NCI-H146 (cell line): ENCODE measurements at places on chromosomes 2 and 18.

DNA sequence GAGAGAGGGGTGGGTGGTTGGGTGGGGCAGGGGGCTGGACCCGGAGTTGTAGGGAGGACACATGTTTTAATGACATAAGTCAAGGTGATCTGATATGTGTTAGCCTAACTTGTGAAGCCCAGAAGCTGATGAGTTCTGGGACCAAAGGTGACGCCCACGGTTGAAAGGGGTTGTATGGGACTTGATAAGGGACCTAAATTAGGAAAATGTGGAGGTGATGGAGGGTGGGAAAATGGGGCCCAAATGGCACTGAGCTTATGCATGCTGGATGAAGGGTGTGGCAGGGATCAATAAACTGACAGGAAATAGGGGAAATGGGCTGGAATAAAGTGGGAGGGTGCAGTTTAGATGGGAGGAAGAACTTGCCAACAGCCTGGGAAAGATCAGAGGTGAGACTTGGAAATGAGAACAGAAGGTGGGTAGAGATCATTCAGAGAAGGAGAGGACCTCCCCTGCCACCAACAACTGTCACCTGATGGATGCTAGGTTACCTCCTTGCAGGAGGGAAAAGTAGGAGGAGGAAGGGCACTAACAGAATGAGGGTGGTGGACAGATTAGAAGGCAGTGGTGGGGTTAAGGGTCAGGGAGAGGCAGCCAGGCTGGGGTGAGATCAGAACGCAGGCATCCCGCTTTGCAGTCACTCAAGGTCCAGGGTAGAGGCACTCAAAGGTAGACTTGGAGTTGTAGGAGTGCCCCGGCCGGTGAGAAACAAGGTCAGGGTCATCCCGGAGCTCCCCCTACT is 15.3 kb downstream of the WNT10A start:
- no peak for DNase-seq

DNA sequence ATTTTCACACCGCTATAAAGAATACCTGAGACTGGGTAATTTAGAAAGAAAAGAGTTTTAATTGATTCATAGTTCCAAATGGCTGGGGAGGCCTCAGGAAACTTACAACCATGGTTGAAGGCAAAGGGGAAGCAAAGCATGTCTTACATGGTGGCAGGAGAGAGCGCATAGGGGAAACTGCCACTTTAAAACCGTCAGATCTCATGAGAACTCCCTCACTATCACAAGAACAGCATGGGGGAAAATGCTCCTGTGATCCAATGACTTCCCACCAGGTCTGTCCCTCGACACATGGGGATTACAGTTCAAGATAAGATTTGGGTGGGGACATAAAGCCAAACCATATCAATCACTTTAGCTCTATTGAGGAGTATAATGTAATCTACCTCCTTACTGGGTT is 53.5 kb downstream of the ABCB11 start:
- DNase-seq: no peak

DNA sequence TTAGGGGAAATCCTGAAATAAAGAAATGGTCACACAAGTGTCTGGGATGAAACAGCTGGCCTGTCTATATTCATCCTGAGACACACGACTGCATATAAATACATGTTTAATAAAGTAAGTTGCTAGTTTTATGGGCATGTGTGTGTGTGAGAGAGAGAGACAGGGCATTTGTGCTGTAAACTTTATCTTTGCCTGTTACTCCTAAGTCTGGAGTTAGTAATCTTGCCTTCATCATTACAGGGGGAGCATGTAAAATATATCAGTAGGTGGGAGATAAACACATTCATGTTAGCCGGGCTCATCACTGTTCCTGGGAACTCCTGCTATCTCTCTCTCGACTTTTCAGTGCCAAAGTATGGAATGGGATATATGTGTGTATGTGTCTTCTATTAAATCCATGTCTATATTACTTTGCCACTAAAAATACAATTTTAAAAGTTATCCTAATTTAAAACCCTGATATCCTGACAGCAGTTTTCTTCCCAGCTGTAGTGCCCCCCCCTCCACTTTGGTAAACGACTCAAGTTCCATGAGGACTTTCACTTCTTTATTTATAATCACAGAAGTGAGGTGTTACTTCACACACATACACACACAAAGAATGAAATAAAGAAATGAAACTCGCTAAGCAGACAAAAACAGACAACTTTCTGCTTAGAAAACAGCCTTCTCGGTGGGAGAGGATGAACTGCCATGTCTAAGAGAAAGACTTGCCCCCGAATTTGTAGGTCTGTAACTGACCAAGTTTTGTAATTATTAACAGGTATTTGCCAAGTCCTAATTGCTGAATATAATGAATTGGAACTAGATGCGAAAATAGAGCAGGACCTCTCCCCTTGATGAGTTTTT is 947 bp downstream of the ZEB2 start:
- no peak for DNase-seq

GRCh38 chr2:227082286-227082685 is 81.7 kb downstream of the COL4A4 start:
- no peak for DNase-seq

- DNase-seq: no peak
These were observed 46.2 kb downstream of the FAM168B start for GRCh38 chr2:131046918-131047652.

GRCh38 chr2:128903637-128904036 is 585.0 kb upstream of the HS6ST1 start:
- no peak for DNase-seq

DNA sequence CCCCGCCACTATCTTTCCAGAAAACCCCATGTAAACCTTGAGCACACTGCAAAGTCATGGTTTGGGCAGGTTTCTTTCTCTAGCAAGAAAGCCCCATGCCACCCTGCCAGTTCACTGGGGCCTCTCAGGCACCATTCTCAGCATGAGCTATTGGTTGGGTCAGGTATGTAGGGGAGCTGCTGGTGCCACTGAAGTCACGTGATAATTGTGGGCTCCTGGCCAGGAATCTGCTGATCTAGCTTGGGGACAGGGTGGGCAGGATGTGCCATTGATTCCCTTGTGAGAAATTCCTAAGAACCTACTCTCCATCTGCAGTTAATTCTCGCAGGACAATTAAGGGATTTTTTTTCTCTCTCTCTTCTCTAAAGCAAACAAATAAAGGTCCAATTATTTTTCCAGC is 26.5 kb upstream of the HNMT start:
- no peak for DNase-seq

- DNase-seq: peak; percentile 21
These were observed 83.7 kb downstream of the SP3 start for GRCh38 chr2:173881461-173881860.

GRCh38 chr2:210072922-210073509 is 70.6 kb downstream of the RPE start:
- DNase-seq: peak; percentile 30

- DNase-seq: no peak
These were observed 28.6 kb downstream of the PCBP1 start for GRCh38 chr2:70115646-70116442.

- DNase-seq: peak; percentile 70
These were observed 371.5 kb downstream of the LNPK start for GRCh38 chr2:175630280-175631244.

DNA sequence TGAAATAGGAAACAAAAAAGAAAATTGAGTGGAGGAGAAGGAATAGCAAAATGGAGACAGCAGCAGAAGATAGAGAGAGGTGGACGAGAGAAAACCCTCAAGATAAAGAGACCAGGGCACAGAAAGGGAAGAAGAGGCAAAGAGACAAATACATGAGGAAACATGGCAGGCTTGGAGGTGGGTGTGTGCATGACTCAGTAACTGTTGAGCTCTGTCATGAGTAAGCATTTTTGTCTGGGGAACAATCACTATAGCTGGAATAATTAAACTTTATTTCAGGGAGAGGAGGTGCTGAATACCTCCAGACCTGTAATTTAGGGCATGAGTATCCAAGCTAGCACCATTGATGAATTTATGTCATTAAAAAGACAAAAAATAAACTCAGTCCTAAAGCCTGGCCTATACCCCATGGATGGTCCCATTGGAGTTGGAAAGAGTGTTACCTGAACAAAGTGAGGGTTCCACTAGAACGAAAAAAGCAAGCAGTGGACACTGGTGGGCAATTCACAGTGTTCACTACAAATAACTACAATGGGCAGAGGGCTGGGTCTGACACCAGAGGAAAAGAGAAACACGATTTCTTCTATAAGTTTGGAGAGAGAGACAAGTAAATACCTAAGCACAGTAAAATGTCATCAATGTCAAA is 145.5 kb downstream of the ADCYAP1 start:
- no peak for DNase-seq

DNA sequence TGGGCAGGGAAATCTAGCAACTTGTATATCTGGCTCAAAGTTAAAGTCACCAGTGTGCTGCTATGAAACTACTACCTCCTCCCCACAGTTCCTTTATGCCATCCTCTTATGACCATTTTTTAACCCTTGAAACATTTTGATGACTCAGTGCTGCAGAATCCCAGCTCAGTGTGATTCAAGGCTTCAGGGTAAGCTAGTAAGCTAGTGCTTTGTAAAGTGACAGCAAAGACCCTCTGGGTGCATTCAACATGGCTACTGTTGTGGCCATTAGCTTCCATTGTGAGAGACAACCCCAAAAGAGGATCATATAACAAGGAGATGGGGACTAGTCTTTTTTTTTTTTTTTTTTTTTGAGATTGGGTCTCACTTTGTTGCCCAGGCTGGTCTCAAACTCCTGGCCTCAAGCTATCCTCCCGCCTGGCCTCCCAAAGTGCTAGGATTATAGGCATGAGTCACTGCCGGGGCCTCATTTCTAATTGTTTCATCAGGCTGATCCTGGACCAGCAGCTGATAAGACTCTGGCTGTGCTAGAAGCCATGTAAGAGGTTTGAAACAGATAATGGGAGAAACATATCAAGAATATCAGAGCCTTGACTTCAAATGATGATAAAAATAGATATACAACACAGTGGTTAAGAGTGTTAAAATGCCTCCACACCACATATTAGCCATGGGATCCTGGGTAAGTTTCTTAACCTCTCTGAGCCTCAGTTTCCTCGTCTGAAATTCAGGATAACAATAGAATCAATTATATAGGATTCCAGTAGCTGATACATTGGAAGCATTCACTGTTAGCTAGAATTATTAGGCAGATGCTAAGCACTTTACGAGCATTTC is 65.7 kb upstream of the RTN4 start:
- no peak for DNase-seq

DNA sequence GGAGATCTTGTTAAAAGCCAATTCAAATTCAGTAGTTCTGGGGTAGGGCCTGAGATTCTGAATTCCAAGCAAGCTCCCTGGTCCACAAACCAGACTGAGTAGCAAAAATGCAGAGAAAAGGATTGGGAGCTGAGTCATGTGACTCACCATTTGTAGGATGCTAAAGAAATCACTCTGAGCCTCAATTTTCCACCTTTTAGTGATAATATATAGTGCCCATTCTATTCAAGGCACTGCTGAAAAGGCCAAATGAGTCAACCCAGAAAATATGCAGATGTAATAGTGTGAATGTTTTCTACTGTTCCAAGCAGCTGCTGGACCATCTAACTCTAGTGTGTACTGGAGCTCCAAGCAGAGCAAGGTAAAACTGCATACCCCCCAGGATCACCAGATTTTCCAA is 47.2 kb downstream of the SLC14A2 start:
- no peak for DNase-seq

DNA sequence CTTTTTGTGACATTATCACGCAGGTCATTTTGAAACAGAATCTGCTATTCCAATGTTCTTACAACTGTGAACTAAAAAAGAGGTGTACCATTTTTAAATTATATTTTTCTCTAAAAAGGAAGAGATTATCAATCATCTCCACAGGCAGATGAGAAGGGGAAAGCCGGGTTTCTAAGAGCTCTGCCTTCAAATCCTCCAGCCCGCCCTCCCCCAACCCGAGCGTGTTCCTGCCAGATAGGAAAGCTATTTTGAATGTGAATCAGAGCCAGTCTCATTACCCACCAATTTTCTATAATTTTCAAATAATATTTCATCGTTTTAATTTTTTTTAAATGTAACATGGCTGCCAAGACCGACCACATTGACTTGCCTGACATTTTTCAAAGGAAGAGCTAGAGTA is 65.9 kb downstream of the KCNF1 start:
- DNase-seq: no peak

GRCh38 chr2:47221039-47221438 is 65.9 kb upstream of the STPG4 start:
- no peak for DNase-seq

DNA sequence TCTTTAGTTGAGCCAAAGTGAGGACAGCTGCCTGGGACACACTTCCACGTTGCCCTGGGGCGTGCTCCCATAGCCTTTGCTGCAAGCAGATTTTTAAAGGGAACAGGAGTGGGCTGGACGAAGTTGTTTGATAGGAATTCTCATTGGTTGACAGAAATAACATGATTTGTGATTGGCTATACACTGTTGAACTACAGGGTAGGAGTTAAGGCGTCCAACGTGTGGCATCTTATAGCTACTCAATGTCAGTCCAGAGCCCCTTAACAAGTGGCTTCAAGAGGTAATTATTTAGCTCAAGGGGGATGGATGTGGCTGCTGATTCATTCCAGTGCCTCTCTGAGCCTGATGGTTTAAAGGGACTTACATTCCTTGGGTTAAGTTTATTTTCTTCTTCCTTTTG is 65.5 kb downstream of the ACAA2 start:
- no peak for DNase-seq

- no peak for DNase-seq
These were observed 72.9 kb downstream of the C1QL2 start for GRCh38 chr2:119085613-119086012.

DNA sequence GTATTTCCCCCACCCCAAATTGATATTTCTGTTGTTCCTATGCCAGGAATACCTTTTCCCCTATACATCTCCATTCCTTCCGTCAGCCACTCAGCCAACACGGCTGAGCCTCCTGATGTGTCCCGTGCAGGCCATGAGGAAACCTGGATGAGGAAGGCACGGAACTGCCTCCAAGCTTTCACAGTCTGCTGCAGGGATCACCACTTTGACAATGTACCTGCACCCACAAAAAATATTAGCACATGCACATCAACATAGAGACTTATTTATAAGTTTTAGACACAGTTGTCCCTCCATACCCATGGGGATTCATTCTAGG is 101.4 kb upstream of the PPP1CB start:
- no peak for DNase-seq

DNA sequence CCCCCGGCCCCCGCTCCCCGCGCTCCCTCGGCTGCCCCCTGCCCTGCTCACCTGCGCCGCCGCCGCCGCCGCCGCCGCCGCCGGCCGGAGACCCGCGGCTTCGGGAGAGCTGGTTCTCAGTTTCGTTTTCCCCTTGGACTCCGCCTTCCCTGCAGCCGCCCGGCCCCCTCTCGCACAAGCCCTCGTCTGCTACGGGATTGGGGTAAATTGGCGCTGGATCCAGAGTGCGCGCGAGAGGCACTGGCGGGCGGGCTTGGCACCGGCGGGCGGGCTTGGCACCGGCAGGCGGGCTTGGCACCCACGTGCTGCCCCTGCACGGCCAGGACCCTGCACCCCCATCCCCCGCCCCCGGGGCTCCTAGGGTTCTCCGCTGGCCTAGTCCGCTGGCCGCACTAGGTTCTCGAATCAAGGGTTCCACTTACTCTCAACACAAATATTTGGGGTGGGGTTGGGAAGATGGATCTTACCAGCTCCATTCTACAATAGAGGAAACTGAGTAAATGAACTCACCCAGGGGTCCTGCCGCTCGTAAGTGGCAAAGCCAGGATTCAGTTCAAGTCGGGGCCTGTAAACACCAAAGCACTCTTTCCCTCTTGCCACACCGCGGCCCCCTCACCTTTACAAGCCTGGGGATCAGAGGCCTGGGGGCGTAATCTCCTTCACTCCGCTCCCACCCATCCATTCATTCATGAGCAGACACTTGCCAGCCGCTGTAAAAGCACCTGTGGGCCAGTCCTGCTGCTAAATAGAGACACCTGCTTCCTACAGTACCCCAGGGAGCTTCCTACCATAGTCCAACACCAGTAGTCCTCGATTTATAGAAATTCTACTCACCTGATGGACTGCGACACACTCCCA is at the start of gene EIF2AK2:
TSS of gene EIF2AK2 (minus strand) at position 124 of the 858 bp plus-strand sequence. CDS start 9,174 bp downstream, outside the sequence.
- peak; percentile 89 for DNase-seq

GRCh38 chr2:112483831-112484230 is 1.9 kb downstream of the TTL start:
- no peak for DNase-seq
